ENCODE measurements at places on chromosomes 2 and 18.

- no peak for DNase-seq
These were observed 518.8 kb upstream of the ACVR2A start for GRCh38 chr2:147325990-147326389.

- DNase-seq, result no peak
These were observed 201.2 kb upstream of the CDH20 start for GRCh38 chr18:61132031-61132430.

DNA sequence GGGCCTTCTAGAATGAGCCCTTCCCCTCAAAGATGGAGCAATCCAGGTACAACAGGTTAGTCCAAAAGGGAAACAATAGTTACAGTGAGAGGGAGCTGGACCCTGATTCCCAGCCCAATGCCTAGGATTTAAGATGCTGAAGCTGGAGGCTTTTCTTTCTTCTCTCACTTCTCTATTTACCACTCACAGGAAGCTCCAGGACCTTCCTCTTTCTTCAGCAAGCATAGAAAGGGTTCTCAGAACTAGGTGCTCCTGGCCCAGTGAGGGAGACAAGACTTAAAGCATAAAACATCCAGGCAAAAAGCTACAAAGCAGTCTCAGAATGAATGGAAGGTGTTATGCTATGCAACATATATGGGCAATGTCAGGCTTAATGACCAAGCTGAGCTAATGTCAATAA is 279.0 kb downstream of the SRBD1 start:
- no peak for DNase-seq

DNA sequence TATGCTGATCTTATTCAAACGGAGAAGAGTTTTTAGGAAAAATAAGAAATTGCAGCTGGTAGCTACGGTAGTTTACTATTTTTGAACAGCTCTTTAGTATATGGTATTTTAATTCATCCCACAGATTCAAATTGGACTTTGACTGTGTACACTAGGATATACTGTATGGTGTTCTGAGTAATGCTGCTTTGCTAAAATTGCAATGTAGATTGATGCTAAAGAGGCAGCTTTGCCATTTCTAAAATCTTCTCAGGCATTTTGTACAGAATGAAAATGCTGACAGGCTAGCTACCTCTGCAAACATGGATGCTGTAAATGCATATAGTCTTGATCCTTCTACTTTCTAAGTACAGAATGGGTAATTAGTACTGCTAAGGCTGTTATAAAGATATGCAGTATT is 826.6 kb upstream of the POU3F3 start:
- DNase-seq, result no peak

GRCh38 chr2:207867056-207867455 is 97.3 kb upstream of the FZD5 start:
- no peak for DNase-seq

DNA sequence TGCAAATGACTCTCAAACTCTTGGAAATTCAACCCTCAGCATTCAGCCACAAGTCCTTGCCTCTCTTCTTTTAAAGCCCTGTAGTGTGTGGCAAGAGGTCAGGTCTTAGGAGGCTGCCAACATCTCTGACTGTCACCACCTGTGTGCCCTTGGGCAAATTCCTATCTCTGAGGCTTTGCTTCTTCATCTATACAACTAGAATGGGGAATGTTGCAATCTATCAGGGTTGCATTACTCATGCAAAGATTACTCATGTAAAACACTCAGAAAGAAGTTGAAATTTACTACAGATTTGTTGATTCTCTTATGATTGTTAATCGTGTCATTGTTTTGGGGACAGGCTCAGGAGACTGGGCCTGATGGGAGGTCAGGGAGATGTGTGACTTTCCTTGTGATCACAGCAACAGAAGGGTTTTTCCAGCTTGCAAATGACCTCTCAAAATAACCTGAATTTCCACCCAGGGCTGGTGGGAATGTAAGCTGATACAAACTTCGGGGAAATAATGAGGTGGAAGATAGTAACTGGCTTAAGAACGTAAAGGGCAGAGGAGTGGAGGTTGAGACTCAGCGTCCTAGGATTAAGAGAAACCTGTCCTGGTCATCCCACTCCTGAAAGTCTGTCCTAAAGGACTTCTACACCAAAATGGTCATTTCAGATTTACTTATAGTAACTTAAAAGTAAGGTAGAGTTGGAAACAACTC is 32.1 kb upstream of the SIGLEC15 start:
- DNase-seq, result no peak

DNA sequence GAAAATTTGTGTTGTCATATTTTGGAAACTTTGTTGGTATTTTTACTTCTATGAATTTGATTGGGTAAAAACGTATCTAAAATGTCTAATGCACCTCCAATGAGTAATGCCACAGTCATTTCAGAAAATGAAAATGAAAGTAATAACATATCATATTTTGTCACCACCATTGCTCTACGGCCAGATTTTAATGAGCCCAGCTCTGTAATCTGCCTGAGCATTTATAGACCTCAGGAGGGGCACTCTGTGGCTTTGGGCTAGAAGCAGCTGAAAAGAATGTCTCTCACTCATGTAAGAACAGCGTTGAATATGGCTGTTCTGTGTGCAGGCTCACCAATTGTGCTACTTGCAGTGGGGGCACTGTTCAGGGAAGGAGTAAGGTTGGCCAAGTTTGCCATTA is 32.7 kb upstream of the ABCA12 start:
- no peak for DNase-seq

- no peak for DNase-seq
These were observed 137.5 kb upstream of the CHAC2 start for GRCh38 chr2:53630026-53630606.

GRCh38 chr2:142065156-142065555 is 65.7 kb downstream of the LRP1B start:
- DNase-seq, result no peak

- no peak for DNase-seq
These were observed 8.8 kb upstream of the CABLES1 start for GRCh38 chr18:23126376-23127056.

DNA sequence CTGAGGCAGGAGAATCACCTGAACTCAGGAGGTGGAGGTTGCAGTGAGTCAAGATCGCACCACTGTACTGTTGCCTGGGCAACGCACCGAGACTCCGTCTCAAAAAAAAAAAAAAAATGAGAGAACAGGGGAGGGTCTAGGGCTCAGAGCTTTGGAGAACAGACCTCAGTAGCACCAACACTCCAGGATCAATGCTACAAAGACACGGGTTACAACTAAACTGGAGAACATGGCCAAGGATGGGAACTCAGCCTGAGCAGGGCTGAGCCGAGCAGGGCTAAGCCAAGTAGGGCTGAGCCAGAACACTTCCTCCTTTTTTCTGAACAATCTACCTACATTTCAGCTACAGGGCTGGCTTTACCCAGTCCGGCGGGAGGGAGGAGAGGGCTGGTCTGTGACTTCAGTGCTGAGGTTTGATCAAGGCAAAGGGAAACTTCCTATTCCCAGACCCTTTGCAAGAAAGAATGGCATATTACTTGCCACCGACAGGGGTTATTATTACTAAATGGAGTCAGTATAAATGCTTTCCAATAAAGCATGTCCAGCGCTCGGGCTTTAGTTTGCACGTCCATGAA is 2.9 kb upstream of the CASP8 start:
- DNase-seq, result no peak

GRCh38 chr2:54015798-54016699 is 45.3 kb upstream of the PSME4 start:
- DNase-seq, result no peak

DNA sequence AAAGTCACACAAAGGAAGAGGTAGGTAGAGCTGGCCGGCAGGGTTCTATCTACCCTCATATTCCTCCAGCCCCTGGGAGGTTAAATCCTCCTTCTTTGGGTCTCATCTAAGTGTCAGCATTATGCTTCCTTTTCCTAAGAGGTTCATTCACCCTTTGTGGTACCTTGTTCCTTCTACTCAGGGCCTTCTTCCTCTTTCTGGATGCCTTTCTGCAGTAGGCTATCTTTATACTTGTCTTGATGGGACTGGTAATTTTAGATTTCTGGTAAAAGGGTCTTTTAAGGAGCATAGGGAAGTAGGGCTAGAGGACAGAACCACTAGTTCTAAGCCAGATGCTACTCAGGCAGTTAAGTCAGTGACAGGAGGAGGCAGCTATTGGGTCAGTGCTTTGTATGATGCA is 13.7 kb upstream of the TNP1 start:
- DNase-seq, result no peak

DNA sequence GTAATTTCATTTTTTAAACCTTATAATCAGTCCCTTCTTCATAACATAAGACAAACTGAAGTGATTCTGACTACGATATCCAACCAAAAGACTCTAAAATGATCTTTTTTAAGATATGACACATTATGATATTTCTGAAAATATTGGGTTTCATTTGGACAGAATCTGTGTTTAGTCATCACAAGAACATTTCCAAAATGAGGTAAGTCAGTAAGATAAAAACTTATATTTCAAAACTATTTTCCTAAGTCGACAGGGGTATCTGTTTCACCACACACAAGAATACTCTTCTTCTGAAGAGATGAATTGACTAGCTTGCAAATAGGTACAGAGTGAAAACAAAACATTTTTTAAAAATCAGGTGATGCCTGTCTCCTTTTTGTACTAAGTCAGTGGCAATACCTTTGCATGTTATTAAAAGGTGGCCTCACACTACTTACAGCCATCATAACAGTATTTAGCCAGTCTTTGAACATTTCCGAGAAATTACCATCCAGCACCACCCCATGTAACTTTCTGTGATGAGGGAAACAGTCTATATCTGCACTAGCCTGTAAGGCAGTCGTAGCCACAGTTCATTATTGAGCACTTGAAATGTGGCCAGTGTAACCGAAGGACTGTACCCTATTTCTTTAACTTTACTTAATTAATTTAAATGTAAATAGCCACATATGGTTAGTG is 13.5 kb downstream of the STK39 start:
- no peak for DNase-seq
